ENCODE measurements at places on chromosomes 2 and 18.

GRCh38 chr2:192877159-192877558 lies 682.4 kb upstream of the TMEFF2 start:
- no peak overlapping the region for H3K27ac ChIP-seq
- H3K36me3 ChIP-seq = no peaks in the 10 kb centered on the region
- DNase-seq = no peak
- H3K4me1 ChIP-seq = no peaks in the 10 kb centered on the region
- H3K4me3 ChIP-seq = no peak overlapping the region

DNA sequence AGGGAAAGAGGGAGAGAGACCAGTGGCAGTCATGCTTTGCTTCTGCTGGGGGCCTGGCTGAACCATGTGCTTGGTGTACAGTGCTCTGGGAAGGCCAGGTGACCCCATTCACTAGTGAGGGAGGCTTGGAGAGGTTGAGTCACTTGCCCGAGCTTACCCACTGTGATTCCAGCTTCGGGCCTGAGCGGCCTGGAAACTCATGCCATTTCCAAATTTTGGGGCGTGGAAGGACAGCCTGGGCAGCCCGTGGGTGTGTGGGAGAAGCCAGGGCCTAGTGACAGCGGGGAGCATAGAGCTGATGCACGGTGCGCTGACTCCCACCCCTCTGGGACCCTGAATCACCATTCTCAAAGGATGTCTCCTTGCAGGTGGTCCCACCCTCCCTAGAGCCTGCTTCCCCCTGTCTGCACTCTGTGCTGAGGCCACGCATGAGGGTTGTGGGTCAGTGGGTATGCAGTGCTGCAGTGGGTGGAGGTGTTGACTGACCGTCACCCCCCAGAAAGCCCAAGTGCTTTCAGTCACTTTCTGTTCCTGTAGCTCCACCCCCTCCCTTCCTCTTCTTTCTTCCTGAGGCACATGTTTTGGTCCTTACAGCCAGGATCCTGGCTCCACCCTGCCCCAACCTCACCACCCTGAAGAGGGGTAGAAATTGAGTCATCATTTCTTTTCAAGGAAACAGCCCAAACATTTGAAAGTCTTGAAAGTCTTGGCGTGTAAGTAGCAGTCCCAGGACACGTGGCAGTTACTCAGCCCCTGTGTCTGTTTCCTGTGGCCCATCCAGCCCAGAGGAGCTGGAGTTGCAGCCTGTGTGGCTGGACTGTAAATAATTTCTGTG lies 69.3 kb upstream of the MCFD2 start:
- no peaks in the 10 kb centered on the region for H3K36me3 ChIP-seq
- no peak overlapping the region for H3K4me3 ChIP-seq
- H3K4me1 ChIP-seq = peaks cover 18% of the 10 kb centered on the region
- H3K27ac ChIP-seq = no peak overlapping the region
- H3K27me3 ChIP-seq = no peaks in the 10 kb centered on the region

DNA sequence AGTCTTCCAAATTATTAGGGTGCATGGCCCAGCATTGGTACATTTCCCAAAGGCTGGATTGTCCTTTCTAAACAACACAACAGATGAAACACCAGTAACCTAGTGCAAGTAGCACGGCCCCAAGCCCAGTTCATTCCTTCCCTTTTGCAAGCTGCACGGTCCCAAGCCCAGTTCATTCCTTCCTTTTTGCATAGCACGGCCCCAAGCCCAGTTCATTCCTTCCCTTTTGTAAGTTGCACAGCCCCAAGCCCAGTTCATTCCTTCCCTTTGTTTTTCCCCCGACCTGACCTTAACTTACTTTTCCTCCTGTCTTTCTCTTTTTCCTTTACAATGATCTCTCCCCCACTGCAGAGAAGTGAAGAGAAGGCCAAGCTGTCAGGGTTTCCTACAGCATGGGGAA lies 60.9 kb downstream of the C18orf63 start:
- no peak overlapping the region for H3K27ac ChIP-seq
- no peaks in the 10 kb centered on the region for H3K27me3 ChIP-seq
- no peaks in the 10 kb centered on the region for H3K4me1 ChIP-seq
- no peak overlapping the region for H3K4me3 ChIP-seq
- H3K36me3 ChIP-seq = no peaks in the 10 kb centered on the region

GRCh38 chr18:63773551-63773950 lies 1.7 kb upstream of the SERPINB7 start:
- no peak for DNase-seq
- H3K4me1 ChIP-seq = no peaks in the 10 kb centered on the region
- no peaks in the 10 kb centered on the region for H3K36me3 ChIP-seq
- no peaks in the 10 kb centered on the region for H3K27me3 ChIP-seq

DNA sequence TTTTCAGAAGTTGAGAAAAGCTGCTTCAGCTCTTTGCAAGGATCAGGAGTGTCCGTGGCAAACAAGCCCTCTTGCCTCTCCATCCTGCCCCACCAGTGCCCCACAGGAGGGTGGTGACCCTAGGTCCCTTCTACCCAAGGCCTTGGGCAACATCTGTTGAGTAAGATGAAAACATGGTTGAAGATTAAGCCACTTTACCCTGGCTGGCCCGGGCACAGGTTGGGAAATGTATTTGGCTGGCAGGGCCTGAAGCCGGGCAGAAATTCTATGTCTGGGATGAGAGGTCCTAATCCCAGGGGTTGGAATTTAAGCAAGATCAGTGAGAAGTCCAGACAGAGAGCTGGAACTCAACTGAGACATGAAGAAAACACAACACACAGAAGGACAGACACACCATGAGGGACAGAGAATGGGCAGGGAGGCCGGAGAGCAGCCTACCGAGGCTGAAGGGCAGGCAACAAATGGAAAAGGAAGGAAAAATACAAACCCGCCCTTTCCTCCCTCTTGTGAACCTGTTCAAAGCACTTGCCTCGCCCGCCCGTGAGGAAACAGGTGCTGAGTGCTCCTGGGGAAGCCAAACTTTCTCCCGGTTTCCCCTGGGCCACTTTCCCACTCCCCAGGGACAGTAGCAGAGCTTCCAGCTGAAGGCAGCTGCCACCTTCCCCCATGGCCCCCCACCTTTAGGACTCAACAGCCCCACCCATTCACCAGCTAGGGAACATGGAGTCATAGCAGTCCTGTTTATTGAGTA lies 86.1 kb downstream of the TNS1 start:
- no peaks in the 10 kb centered on the region for H3K36me3 ChIP-seq
- H3K27me3 ChIP-seq = no peaks in the 10 kb centered on the region
- H3K4me3 ChIP-seq = no peak overlapping the region
- H3K4me1 ChIP-seq = peaks cover 64% of the 10 kb centered on the region
- H3K27ac ChIP-seq = no peak overlapping the region
- no peak for DNase-seq

DNA sequence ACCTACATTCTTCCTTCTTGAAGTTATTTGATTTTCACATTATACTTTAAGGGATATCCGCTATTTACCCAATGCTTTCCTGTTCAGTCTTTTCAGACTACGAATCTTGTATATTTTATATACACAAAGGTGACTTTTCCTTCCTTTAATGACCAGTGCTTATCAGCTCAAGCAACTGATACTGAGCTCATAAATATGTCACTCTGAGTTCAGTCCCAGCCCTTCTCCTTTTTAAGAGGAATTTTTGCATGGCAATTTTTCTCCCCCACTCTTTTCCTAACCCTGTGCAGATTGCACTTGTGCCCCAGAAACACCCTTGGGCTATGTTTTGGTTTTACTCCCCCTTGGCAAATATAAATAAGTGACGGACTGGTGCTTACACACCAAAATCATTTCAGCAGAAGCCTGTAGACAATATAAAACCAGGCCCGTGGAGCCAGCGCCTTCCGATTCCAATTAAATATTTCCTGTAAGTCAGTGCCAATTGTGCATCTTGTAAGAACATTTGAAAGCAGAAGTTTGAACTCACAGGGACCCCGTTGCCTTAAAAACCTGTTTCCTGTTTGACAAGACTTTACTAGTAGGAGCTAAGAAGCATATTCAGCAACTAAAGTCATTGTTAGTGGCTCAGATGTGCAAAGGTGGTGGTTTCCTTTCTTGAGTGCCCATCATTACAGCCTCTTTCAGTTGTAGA lies 66.3 kb upstream of the GATA6 start:
- no peaks in the 10 kb centered on the region for H3K27me3 ChIP-seq
- peak overlapping the region; percentile 2 for H3K27ac ChIP-seq
- peak; percentile 16 for DNase-seq
- no peak overlapping the region for H3K4me3 ChIP-seq
- no peaks in the 10 kb centered on the region for H3K36me3 ChIP-seq

- H3K27ac ChIP-seq = no peak overlapping the region
- H3K4me1 ChIP-seq = peaks cover 5% of the 10 kb centered on the region
- no peak overlapping the region for H3K4me3 ChIP-seq
- DNase-seq = no peak
- H3K27me3 ChIP-seq = no peaks in the 10 kb centered on the region
Observed at GRCh38 chr2:99743146-99743545, 253.3 kb upstream of the REV1 start.

DNA sequence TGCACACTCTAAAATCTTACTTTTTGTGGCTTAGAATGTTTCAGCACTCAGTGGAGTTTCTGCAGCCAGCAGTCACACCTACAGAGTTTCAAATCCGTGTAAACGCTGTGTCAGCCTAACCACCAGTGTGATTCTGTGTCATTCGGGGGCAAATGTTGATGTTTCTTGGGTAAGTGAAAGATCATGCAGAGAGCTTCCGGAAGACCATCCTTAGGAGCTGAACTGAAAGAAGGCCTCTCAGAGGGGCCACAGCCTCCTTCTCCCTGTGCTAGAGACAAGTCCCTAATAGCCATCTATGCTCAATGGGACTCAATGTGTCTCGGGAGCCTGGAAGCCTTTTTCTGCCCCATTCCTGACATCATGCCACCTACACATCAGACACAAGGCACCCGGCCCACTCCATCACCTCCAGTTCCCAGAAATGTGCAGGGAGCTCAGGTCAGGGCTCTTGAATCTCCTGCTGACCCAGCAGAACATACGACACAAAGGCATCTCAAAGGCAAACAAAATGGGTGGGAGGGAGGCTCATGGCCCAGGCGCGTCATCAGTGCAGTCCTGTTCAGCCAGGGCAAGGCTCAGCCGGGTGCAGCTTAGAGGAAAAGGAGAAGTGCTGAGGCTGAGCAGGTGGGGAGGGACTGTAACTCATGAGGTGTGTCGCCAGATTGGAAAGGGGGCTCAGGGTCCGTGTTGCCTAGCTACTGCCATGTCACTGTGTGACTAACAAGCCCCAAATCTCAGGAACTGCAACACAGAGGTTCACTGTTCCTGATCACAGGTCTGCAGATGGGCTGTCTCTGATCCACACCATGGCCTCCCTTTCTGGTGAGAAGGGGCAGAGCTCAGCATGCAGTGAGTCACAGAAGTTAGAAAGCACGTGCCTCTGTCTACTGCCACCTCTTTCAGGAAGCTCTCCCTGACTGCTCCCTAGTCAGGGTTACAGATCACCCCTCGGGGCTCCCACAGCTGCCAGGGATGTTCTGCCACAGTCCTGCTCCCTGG lies 82.0 kb downstream of the SMAD7 start:
- H3K27ac ChIP-seq = no peak overlapping the region
- H3K27me3 ChIP-seq = no peaks in the 10 kb centered on the region
- no peak for DNase-seq
- no peaks in the 10 kb centered on the region for H3K4me1 ChIP-seq
- H3K36me3 ChIP-seq = no peaks in the 10 kb centered on the region

DNA sequence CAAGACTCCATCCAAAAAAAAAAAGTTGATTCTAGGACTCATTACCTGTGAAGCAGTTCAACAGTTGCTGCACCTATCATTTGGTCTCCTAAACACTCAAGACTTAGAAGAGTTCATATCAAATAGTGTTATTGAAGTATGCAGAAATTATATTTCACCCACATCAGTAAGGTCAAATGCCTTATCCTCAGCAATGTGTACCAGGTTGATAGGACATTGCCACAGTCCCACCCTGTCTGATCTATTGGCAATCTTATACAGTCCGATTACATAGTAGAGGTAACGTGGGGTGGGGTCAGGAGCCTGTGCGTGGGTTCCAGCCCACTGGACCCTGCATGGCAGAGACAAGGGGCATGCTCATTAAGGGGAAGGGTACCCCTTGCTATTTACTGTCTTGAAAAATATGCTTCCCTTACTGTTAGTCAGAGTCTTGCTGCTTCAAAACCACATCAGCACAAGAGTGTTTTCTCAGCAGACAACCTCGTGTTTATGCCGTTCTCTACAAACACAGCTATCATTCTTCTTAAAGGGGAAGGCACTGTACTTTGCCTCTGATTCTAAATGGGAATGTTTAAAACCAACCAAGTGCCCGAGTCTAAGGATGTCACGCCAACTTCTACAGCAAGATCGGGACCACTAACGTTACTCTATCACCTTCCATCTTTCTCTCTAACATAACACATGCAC lies 115.2 kb downstream of the MTCL1 start:
- no peaks in the 10 kb centered on the region for H3K36me3 ChIP-seq
- H3K4me3 ChIP-seq = no peak overlapping the region
- no peak for DNase-seq
- H3K4me1 ChIP-seq = peaks cover 8% of the 10 kb centered on the region

- H3K27ac ChIP-seq = no peak overlapping the region
- peaks cover 9% of the 10 kb centered on the region for H3K4me1 ChIP-seq
- no peaks in the 10 kb centered on the region for H3K36me3 ChIP-seq
- no peak overlapping the region for H3K4me3 ChIP-seq
Observed at GRCh38 chr18:12291690-12292089, 16.4 kb upstream of the TUBB6 start.

DNA sequence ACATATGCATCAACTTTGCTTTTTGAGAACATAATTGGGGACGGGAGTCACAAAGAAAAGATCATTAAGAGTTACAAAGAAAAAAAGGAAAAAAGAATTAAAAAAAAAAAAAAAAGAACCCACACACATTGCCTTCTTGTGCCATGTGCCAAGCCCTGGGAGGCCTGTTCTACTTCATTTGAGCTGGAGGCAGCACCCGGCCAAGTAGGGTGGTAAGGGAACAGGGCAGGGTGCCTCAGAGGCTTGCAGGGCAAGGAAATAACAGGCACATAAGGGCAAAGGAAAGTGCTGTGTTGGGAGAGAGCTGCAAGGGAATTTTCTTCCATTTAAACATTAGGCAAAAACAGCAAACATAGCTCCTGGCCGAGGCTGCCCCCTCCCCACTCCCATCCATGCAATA lies 418.0 kb downstream of the TMEM182 start:
- no peak overlapping the region for H3K4me3 ChIP-seq
- H3K4me1 ChIP-seq = no peaks in the 10 kb centered on the region
- no peaks in the 10 kb centered on the region for H3K27me3 ChIP-seq
- no peaks in the 10 kb centered on the region for H3K36me3 ChIP-seq
- no peak for DNase-seq

- H3K27ac ChIP-seq = no peak overlapping the region
- no peak overlapping the region for H3K4me3 ChIP-seq
- no peak for DNase-seq
Observed at GRCh38 chr2:9937968-9938367, 13.5 kb upstream of the GRHL1 start.

DNA sequence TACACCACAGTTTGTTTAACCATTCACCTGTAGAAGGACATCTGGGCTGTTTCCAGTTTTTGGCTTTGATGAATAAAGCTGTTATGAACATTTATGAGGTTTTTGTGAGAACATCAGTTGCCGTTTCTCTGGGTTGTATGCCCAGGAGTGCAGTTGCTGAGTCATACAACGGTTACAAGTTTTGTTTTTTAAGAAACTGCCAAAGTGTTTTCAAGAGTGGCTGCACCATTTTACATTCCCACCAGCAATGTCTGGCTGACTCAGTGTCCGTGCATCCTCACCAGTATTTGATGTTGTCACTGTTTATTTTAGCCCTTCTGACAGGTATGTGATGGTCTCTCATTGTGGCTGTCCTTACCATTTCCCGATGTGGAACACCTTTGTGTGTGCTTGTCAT lies 48.0 kb upstream of the GPR17 start:
- no peaks in the 10 kb centered on the region for H3K36me3 ChIP-seq
- no peak for DNase-seq
- no peaks in the 10 kb centered on the region for H3K27me3 ChIP-seq
- no peak overlapping the region for H3K27ac ChIP-seq
- H3K4me1 ChIP-seq = no peaks in the 10 kb centered on the region
- H3K4me3 ChIP-seq = no peak overlapping the region
